Activated CD4-positive, alpha-beta T cell treated with anti-CD3 and anti-CD28 coated beads for 1 hour (primary cell): ENCODE measurements at places on chromosomes 16 and 17.
A peak's percentile ranks its signal among the peaks of the same experiment; 100 is the strongest.

DNA sequence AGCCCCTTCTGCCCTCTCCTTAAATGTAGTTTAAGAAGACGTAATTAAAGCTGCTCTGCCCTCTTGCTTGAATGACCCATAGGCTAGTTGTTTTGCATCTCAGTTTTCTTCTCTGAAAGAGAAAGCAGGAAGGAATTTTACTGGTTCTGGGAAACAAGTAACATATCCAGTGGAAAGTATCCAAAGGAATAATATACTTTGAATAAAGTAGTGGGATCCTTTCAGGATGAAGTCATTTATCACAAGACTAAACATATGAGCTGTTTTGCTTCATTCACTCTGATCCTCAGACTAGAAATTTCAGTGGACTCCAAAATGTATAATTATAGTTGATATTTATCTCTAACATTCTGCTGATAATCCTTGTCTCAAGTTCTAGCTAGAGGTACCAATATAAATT, 1297.6 kb upstream of the GOT2 start:
- DNase-seq: no peak

DNA sequence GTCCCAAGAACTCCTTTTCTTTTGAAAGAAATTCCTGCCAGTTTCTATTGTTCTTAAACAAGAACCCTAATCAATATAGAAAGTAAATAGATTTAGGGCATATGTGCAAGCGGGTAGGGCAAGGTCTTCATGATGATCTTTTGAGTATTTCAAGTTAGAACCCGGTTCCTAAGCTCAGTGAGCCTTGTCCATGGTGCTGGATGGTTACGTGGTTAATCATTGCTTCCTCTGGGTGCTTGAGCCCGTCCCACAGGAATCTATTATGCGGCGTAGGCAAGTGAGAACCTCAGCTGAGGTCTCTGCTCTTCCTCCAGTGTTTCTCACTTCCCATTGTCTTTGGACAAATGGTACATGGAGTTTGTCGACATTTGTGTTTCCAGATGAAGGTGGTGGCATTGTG, 580.8 kb upstream of the EEF2KMT start:
- no peak for DNase-seq

DNA sequence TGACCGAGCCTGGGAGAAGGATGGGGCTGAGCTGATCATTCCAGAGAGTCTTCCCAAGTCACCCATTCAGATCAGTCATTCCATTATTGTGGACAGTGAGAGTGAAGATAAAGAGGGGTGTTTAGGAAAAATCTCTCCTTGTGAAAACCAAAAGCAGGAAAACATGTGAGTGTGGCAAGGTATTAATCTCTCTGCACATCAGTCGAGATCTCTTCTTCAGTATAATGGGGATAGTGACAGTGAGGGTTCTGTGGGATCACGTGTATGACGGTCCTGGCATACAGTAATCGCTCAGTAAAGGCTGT, 35.4 kb downstream of the CHD9 start:
- DNase-seq: no peak

GRCh38 chr16:67164599-67165061, at the start of gene HSF4:
TSS of gene HSF4 (plus strand) at chr16:67164745. CDS start at chr16:67164812, 67 bp downstream.
- no peak for DNase-seq

DNA sequence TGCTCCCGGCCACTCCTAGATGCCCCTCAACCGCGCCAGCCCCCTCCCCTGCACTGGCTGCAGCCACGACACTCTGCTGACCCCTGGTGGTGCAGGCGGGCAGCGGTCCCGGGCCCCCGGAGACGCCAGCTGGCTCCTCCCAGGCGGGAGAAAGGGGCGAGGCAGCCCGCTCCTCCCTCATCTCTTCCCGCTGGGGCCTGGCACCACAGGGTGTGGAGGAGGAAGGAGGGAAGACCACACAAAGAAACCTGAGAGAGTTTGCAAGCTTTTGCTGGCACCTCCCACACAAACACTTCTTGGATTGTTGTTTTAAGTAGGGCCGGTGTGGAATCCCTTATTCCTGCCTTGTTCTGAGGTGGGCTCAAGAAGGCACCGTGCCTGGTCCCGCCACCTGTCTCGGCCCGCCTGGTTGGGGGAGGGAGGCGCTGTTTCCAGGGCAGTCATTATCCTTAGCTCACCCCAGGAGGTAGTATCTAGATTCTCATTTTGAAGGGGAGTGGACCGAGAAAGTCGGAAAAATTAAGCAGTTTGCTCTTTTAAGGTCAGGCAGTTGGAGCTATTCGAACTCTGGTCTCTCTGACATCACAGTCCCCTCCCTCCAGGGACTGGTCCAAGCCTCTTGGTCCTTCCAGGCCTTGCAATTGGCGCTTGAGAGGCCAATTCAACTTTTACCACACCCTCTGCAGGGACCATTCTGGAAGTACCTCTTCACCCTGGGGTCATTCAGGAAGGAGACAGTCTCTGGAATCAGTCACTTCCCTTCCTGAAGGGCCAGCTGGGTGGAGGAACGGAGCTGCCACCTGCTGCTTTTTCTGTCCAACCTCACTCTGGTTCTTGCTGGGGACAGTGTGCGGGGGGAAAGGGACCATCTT, 959 bp upstream of the ANKRD13B start:
- DNase-seq: peak; percentile 60

- peak; percentile 13 for DNase-seq
These were observed 52.6 kb downstream of the PLCG2 start for GRCh38 chr16:81831722-81832126.

DNA sequence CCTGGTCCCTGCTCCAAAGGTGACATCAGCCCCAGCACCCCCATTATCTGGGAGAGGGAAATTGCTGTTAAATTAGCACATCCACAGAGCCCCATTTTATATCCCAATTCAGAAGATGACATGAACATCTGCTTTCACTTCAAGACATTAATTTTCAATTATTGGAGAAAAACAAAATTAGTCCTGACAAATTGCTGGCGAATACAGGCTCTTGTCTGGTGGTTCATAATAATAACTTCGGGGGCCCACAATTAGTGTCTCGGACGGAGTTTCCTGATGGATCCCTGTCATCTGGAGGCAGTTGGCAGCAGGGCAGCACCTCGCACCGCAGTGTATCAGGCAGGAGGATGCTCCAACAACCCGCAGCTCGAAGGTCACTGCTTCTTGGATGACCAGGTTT, 7.4 kb downstream of the ZNF423 start:
- DNase-seq: no peak

DNA sequence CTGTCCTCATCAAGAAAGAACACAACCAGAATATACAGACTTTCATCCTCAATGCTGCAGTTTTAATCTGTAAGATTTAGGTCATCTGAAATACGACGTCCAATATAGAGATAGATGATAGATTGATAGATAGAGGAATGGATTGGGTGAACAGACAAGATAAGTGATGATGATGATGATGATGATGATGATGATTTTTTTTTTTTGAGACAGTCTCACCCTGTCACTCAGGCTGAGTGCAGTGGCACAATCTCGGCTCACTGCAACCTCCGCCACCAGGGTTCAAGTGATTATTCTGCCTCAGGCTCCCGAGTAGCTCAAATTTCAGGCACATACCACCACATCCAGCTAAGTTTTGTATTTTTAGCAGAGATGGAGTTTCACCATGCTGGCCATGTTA, 56.3 kb upstream of the ADAMTS18 start:
- DNase-seq: no peak

- no peak for DNase-seq
These were observed 190.6 kb upstream of the FOXF1 start for GRCh38 chr16:86319585-86320236.

- no peak for DNase-seq
These were observed 36.0 kb downstream of the IL21R start for GRCh38 chr16:27437946-27438345.

DNA sequence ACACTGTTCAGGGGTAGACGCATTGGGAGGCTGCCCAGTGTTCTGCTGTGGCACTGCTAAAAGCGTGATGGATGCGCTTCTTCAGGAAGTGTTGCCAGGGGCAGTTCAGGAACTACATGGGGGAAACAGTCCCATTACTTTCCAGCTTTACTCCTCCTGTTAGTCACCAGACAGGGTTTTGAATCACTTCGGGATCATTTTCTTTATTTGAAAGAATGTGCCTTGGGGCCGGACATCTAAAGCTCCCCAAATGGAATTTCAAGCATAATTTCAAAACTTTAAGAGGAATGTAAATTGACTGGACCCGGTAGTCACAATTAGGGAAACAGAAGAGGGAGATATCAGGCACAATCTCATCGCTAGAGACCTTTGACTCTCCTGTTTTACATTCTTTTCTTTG, 1.3 kb upstream of the KRTAP2-1 start:
- DNase-seq: no peak

GRCh38 chr16:66400503-66401380, 26.4 kb upstream of the BEAN1 start:
- DNase-seq: no peak

- DNase-seq: no peak
These were observed 51.2 kb upstream of the KDM8 start for GRCh38 chr16:27152121-27152520.

DNA sequence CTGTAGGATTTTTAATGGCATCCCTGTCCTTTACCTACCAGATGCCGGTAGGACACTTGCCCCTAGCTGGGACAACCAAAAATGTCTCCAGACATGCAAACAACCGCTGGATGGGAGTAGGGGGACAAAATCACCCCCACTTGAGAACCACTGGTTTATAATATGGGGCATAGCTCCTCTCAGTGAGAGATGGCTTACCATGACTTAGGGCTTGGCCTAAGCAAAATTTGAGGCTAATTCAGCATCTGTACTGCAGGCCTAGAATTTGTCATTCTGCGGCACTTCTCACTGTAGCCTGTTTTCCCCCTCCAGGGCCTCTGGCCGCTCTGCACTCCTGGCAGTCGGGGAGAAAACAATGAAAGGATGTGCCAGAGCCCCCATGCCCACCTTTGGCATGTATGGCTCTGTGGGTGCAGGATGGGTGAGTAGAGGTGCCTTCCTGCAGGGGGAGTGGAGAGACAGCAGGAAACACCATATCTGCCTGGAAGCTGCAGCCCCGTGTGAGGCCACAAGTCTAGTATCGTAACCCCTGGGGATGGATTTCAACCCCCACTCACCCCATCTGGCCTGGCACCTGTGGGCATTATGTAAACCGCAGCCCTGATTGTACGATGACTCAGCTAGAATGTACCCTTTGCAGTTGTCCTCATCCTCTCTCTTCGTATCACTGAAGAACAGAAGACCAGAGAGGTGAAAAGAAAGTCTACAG, 268.1 kb downstream of the SOX9 start:
- DNase-seq: no peak

DNA sequence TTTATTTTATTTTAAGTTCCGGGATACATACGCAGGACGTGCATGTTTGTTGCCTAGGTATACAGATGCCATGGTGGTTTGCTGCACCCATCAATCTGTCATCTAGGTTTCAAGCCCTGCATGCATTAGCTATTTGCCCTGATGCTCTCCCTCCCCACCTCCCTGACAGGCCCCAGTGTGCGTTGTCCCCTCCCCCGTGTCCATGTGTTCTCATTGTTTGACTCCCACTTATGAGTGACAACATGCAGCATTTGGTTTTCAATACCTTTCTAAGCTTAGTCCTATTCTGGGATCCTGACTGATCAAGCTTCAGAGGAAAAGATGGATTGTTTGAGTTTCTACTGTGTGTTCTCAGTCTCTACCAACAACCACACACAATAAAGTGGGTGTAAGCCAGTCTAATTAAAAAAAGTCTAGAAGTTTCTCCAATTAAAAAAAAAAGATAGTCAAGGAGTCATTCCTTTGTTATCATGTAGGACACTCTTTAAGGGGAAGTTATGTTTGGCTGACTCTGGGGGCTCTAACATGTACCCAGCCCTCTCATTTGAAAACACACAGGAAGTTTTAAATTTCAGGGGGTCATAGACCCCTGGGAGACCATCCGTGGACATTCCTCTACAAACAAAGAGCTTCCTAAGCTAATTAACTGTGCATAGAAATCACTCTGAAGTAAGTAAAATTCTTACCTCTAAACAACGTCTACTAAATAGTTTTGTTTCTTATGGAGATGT, 66.3 kb upstream of the ADAMTS18 start:
- no peak for DNase-seq

- DNase-seq: no peak
These were observed 72.8 kb downstream of the SCNN1B start for GRCh38 chr16:23374721-23375510.
